ENCODE measurements at places on chromosomes 5 and 9.
A peak's percentile ranks its signal among the peaks of the same experiment; 100 is the strongest.

DNA sequence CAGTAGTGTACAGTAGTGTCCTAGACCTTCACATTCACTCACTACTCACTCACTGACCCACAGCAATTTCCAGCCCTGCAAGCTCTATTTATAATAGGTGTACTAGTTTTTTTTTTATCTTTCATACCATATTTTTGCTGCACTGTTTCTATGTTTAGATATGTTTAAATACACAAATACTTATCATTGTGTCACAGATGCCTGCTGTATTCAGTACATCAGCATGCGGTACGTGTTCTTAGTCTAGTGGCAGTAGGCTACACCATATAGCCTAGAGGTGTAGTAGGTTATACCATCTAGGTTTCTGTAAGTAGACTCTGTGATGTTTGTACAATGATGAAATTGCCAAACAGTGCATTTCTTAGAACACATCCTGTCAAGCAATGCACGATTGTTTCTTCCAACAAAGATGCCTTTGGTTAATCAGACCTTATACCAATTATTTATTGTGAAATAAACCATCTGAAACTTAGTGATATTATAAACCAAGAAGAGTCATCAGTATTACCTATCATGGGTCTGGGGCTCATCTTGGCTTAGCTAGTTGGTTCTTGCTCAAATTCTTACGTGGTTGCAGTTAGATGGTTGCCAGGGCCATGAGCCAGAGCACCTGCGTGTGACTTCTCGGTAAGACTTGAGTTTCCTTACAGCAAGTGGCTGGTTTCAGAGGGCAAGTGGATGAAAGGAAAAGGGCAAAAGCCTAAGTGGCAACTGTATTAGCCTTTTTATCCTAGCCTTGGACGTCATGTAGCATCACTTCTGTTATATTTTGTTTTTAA, 41.1 kb downstream of the ERBIN start:
- DNase-seq = no peak

DNA sequence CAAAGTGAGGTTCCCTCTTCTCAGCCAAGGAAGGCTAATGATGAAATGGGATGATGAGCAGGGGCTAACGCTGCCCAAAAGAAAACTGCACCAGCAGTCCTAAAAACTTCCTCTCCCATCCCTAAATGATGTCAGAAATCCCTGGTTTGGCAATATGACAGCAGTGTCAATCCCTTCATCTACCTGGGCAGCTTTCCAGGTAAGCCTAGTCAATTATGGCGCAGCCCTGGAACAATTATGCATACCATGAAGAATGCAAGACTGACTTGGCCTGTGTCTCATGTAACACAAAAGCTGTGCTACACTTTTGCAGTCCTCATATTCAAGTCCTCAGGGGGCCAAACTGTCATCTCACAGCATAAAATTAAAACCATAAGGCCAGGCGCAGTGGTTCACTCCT, 7.0 kb downstream of the DMGDH start:
- no peak for DNase-seq

GRCh38 chr9:121634329-121635261, 16.8 kb upstream of the DAB2IP start:
- peak; percentile 41 for DNase-seq

DNA sequence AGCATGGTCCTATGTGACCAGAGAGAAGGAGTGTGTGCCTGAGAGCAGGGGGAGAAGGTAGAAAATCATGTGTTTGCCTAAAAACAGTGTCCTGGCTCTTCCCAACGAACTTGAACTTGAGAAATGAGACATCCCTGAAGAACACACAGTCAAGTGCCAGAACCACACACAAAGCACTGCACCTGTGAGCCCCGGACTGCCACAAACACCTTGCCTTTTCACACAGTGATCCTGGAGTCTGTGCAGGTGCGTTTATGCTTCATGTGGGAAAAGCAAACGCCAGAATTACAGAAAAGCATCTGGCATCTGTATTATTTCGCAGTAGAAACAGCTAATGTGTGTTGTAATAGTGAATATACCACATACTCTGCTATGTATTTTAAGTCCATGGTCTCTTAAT, 9.3 kb downstream of the CTNND2 start:
- DNase-seq = no peak

GRCh38 chr5:44809956-44810420, 1.2 kb downstream of the MRPS30 start:
- DNase-seq = no peak

DNA sequence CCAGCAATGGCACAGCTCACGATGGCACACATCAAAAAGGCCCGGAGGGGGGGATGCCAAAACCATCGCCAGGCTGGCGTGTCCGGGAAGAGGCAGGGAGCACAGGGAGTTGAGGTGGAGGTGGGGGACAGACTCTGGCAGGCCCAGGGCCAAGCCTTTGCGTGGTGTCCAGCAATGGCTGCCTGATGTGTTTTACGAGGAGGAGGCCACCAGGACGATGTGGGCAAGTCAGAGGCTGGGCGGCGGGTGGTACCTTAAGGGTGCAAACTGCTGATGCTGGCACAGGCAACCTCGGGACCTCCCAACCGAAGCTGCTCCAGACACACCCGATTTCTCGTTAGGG, 4.7 kb downstream of the VAV2 start:
- no peak for DNase-seq

DNA sequence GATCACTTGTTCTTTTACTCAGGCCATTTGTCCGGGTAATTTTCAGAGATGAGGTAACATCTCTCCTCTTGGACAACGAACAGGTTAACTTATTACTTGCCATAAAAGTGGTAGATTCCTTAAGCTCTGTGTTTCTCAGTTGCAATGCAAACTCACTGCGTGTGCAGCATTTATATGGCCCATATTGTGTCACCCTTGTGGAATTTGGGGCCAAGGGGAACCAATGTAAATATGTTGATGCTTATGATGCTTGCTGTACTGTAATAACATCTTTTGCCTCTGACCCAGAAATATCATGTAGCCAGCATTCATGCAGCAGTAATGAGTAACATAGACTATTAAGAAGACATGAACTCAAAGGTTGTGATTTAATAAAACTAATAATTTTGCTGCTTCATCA, 175.8 kb downstream of the ADAMTS6 start:
- peak; percentile 75 for DNase-seq

GRCh38 chr9:101437806-101438232, 2.2 kb upstream of the ALDOB start:
- DNase-seq = no peak

DNA sequence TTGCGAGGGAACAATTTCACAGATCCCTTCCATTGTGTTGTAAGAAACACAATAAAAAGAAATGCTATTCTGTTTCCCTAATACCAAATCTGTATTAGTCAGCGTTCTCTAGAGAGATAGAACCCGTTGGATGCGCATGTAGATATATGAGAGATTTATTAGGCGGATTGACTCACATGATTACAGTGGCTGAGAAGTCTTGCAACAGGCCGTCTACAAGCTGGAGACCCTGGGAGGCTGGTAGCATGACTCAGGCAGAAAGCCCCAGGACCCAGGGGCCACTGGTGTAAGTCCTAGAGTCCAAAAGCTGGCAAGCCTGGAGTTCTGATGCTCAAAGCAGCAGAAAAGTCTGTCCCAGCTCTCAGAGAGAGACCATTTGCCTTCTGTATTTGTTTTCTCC, 18.4 kb upstream of the IL17B start:
- peak; percentile 93 for DNase-seq

DNA sequence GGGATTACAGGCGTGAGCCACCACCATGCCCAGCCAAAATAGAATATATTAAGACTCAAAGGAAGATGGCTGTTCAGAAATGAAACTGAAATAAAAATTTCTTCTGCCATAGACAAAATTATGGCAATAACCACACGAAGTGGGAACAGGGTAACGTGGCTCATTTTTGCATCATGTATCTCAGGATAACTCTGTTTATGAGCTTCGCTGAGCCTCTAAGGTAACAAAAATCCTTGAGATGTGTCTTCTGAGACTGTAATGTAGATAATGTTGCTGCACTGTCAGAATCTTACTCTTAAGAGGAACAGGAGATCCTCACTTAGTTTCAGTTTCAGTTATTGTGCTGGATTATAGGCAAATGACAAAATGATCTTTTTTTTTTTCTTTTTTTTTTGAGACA, 153.8 kb downstream of the GOLPH3 start:
- DNase-seq = no peak

DNA sequence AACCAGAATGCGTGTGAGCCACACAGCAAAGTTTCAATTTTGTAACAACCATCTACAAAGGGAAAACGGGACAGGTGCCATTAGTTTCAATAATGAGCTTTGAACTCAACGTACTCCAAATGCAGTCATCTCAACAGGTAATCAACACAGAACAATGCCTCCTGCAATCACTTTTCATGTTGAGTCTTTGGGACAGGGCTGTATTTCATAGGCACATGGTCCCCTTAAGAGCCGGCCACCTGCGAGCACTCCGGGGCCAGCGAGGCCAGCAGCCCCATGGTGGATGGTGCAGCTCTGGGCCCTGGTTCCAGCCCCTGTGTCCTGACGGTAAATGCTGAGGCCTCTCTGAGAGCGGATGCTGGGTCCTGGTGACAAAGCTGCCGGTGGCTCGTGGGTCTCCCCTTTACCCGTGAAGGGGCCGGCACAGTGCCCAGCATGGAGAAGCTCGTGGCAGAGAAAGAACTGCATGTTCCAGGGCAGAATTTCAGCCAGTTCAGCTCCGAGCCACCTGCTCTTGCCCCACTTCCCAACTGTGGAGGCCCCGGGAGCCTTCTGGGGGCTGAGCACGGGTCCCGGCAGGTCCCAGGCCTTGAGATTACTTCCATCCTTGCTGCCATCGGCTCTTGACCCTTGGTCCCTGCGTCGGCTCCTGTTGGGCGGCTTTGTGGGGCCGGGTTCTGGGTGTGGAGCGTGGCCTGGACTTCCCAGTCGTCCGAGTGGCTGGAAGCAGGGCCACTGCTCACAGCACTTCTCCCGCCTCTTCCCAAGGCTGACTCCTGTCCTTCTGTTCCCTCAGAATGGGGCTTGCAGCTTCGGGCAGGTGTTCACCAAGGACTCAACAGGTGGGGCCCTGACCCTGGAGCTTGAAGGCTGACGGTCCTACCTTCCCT, 26.1 kb upstream of the RNU6ATAC start:
- no peak for DNase-seq

GRCh38 chr9:136831002-136831719, 11.1 kb upstream of the AJM1 start:
- DNase-seq = no peak

GRCh38 chr5:83000428-83000827, 76.8 kb downstream of the TMEM167A start:
- DNase-seq = peak; percentile 13

DNA sequence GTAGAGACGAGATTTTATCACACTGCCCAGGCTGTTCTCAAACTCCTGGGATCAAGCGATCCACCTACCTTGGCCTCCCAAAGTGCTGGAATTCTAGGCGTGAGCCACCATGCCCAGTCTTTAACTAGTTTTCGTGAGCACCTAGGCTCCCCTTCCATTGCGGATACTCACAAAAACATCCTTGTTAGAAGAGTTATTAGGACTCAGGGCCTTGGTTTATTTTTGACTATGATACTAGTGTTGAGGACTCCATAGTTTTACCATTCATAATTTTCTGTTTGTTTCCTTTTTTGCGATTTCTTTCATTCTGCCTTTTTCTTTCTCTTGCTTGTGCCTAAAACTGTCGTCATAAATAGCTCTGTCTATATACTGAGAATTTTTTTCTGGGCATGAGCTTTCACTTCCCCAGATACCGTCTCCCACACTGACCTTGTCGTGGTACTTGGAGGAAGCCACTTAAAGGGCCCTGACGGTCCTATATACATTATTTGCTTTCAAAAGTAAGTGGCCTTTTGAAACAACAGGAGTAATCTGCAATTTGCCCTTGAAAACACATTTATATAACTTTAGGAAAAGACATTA, 5.2 kb downstream of the F2R start:
- DNase-seq = no peak

- DNase-seq = no peak
Observed at GRCh38 chr5:51194671-51195070, 188.6 kb upstream of the ISL1 start.

DNA sequence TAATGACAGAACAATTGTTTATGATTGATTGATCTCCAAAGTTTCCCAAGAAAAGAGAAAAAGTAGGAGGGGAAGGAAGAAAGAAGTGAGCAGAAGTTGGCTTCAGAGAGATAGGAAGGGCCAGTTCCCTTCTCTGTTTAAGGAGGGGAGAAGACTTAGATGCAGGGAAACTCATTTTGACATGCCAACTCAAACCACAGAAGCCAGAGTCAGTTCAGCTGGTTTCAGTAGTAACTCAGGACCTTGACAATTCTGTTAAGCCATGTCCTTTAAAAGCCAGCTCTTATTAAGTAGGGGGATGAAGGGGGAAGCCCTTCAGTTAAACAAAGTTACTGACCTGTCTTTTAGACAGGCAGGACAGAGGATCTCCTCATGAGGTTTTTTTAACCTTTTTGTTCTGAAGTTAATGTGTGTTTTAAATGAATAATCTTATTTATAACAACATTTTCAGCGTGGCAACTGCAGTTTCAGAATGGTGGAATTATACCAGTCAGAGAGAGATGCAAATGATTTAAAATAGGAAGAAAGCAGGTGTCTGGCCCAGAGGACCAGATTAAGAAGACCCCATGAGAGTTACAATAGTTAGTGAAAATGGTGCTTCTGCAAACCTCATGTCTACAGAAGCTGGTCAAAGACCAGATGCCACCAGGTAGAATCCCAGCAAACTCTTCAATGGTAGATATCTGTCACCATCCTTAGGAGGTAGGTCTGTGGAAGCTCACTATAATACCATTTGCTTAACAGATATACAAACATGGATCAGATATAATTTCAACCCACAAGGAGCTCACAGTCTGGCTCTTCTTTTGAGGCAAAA, 29.3 kb upstream of the ABL1 start:
- peak; percentile 52 for DNase-seq

- DNase-seq = no peak
Observed at GRCh38 chr5:86360801-86361200, 256.9 kb upstream of the COX7C start.

- no peak for DNase-seq
Observed at GRCh38 chr5:173904151-173904550, 16.0 kb downstream of the CPEB4 start.

DNA sequence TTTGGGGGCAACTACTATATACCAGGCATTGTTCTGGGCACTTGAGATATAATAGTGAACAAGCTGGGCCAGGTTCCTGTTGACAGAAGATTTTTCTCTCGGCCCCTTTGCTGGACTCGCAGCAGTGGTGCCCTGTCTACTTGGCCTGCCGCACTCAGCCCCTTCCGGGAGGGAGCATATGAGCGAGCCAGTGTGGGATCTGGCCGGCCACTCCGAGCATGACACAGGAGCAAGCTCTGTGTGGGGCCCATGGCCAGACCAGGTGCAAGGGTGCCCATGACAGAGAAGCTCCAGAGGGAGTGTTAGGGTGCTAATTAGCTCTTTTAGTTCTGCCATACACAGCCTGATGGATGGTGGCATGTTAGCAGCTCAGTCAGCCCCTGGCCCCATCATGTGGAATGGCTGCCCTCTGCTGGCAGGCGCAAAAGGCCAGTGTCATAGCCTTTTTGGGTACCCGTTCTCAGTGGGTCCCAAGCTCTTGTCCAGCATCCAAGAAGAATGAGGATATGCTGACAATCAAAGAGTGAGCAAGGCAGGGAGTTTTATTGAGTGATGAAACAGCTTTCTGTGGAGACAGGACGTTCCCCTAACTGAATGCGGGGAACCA, 9.3 kb upstream of the KIF4B start:
- DNase-seq = peak; percentile 16

GRCh38 chr5:62920856-62921255, 342.2 kb downstream of the LRRC70 start:
- no peak for DNase-seq

GRCh38 chr5:53515988-53516387, 35.6 kb downstream of the FST start:
- no peak for DNase-seq

Data from EH (cell line).